ENCODE measurements at places on chromosomes 12 and 14. TPM values are rescaled to one million over a fixed set of nuclear protein-coding genes. Genes with fewer than 3 reads are reported as not detected.

KRT83 gene
- not detected for total RNA-seq

BMP4 gene
- total RNA-seq = 7.4 TPM

TAS2R8 gene
- not detected for total RNA-seq

NRIP2 gene
- total RNA-seq = not detected

SLC10A1 gene
- total RNA-seq = not detected

KRT8 gene
- 27.1 TPM for total RNA-seq

GSG1 gene
- total RNA-seq = 1.5 TPM

GNB3 gene
- total RNA-seq = 2.2 TPM

GLT1D1 gene
- total RNA-seq = not detected
